ENCODE measurements at places on chromosomes 1 and 21.

DNA sequence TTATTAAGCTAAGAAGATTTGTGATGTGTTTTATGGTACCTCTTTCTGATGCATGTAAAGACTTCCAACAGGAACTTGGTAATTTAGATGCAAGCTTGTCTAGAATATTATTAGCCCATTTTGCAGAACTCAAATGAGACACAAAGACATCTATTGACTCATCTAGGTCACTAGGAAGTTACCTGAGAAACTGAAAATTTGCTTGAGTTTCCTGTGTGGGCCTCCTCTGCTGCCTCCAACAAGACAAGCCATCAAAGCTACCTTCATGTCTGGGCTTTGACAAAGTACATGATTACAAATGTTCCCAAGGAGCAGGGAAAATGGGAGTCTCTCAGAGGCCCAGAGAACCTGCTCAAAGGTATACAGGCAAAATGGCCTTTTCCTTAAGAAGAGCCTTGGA, 5.6 kb downstream of the RUNX1 start:
- DNase-seq: no peak

GRCh38 chr1:229253151-229253974, 17.5 kb upstream of the RAB4A start:
- no peak for DNase-seq

GRCh38 chr1:233884461-233885151, 19.9 kb upstream of the SLC35F3 start:
- DNase-seq: no peak

- DNase-seq: peak; percentile 10
Measured at GRCh38 chr1:157691285-157691920, 9.2 kb downstream of the FCRL3 start.

DNA sequence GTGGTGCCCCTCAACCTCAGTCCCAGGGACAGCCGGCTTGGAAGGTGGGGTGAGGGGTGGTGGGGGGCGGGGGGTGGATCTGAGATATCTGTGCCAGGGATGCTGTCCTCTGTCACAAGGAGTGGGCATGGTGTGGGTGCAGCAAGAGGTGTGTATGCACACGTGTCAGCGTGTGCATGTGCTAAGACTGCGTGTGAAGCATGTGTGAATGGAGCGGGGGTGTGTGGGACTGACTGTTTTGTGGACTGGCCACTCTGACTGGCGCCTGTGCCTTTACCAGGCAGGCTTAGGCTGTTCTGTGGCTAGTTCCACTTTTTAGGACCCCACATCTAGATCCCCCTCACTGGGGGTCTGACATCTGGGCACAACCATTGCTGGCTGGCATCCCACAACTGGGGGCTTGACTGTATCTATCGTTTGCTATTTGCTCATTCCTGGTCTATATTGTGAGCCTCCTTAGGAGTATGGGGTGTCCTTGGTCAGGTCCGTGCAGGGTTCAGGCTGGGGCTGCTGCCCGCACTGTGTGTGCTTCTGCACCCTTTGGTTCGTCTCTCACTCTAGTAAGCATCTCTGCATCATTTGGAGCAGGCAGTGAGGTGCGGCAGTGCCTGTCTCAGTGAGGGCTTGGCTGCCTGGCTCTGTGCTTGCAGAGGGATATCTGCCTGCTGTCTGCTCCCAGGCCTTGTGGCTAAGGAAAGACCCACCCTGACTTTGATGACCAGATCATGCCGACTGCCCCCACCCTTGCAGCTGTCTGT, 1.9 kb downstream of the AMPD2 start:
- no peak for DNase-seq

DNA sequence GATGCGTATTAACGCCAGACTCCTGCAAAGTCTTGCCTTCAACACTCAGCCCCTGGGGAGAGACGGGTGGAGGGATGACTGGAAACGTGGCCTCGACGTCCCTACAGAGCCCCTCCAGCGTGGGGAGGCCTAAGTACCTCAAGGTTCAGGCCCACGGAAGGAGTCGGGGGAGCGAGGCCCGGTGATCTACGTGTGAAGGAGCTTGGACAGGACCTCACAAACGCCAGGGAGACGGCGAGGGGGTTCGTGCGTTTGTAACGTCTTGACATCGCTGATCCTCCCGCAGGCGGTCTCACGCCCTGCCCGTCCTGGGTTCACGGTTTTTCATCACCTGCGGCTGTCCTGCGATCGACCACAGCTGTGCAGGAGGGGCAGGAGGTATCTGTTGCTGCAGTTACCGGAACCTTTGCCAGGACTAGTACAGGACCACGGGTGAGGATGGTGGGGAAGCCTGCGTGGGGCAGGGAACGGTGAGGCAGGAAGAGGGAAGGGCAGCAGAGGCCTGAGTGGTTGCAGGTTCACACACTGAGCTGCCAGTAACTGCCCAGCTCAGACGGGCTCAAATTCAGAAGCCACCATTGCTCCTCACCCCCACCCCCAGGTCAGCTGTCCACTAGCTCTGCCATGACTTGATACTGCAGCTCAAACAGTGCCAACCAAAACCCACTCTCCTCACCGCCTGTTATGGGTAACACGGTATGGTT, 889 bp upstream of the CCNL2 start:
- no peak for DNase-seq

DNA sequence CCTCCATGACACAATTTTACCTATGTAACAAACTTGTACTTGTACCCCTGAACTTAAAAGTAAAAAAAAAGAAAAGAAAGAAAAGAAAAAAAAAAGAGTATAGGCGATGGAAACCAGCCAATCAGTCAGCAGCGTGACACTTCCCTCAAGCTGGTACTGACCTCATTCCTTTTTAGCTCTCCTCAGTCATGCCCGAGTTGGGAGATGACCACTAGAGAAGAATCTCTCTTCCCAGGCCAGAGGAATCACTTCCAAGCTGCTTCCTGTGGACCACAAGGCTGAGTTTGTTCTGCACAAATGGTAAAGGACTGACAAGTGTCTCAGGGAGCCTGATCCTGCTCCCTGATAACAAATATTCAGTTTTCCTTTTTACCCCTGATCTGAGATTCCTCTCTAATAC, 313.5 kb upstream of the ESRRG start:
- DNase-seq: no peak

DNA sequence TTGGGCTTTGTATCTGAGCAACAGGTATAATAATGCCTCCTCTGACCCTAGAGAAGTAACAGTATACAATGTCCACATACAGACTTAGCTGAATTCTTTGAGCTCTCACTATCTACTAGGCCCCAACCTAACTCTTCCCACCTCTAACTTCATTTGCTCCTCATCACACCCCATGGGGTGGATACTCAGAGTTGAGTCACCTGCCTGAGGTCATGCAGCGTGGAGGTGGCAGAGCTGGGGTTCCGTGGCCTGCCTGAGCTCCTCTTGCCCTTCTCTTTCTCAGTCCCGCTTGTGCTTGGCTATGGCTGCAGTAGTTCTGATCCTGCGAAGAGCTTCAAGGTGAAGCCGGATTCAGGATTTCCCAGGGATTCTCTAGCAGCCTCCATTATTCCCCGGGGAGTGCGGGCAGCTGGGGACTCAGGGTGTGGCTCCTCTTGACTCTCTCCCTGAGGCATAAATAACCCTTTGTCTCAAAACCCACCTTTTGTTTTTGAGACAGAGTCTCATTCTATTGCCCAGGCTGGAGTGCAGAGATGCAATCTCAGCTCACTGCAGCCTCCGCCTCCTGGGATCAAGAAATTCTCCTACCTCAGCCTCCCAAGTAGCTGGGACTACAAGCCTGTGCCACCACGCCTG, 29.9 kb upstream of the ACTL8 start:
- DNase-seq: no peak

- no peak for DNase-seq
Measured at GRCh38 chr21:16195538-16195910, 465.7 kb downstream of the USP25 start.

DNA sequence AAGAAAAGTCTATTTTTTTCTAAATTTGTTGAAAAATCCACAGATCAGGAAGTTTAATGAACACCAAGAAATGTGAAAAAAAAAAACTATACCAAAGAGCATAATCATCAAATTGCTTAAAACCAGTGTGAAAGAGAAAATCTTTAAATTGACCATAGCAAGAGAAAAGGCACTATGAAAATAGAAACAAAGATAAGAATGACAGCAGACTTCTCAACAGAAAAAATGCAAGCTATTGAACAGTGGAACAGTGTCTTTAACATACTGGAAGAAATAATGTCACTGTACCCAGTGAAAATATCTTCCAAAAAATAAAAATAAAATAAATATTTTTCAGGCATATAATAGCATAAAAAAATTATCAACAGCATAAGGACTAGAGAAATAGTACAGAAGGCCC, 243.0 kb upstream of the GJB5 start:
- DNase-seq: no peak

DNA sequence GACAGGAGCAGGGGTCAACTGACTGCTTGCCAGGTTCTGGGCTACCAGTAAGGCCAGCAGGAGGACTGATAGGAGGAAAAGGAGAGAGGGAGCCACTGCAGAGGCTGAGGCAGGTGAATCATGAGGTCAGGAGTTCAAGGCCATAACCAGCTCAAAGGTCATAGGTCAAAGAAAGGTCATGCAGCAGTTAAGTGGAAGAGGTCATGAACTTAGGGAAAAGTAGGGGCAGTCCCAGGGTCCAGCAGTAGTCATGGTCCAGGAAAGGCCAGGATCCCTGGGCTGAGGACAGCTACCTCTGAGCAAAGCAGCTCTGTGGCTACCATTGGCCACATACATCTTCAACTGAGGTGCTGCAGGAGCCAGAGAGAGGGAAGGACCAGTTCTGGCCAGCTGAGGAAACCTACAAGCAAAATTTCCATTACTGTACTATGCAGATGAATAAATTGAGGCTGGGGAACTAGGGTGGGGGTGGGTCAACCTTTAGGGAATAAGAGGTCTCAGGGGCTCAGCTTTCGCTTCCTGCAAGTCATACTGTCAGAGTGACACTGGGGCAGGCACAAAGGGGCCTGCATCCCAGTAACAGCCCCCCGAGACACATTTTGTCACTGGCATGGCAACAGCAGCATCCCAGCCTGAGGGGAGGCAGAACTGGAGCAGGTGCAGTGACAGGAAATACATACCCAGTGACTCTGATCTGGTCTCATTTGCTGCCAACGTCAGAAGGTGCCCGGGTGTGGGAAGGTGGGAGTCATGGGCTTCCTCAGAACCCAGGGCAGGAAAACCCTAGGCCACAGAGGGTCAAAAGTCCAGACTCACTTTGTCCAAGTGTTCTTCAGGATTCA, 5.2 kb upstream of the INPP5B start:
- DNase-seq: no peak

- DNase-seq: no peak
Measured at GRCh38 chr1:47997289-47998200, at the start of gene TRABD2B. Gene TRABD2B, minus strand, starts transcription at chr1:47997385.

- no peak for DNase-seq
Measured at GRCh38 chr1:92087542-92087941, 7.4 kb downstream of the BTBD8 start.

DNA sequence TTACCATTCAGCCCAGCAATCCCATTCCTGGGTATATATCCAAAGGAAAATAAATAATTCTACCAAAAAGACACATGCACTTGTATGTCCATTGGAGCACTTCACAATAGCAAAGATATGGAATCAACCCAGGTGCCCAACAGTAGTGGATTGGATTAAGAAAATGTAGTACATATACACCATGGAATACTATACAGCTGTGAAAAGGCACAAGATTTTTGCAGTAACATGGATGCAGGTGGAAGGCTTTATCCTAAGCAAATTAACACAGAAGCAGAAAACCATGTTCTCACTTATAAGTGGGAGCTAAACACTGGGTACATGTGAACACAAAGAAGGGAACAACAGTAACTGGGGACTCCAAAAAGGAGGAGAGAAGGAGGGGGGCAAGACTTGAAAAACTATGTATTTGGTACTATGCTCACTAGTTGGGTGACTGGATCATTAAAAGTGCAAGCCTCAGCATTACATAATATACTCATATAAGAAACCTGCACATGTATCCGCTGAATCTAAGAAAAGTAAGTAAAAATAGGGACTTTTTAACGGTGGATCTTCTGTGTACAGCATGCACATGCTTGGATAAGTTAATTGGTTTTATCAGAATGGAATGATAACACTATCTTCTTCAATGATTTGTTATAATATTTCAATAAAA, 3.9 kb upstream of the SHCBP1L start:
- no peak for DNase-seq

DNA sequence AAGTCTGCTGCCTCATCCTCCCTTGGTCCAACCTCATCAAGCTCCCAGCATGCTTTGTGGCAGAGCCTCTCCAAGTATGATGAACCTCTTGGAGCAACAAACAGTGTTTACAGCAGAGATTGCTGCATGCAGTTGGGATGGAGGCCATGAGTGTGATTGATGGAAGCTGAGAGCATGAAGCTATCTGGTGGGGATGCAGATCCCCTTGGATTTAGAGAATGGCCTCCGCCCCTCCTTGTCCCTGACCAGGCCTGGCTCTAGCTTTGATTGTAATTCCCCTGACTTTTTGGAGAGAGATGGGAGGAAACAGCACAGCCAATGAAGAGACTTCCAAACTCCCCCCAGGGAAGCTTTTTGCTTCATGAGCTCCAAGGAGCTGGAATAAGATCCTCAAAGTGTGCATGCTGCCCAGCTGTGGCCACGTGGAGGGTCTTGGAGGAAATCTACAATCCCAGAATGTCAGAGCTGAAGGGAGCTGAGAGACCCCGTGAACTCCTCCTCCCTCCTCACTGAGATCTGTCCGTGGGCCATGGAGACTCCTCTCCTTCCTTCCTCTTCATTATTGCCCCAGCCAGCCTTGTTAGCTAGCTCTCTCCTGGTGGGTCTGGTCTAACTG, 165.3 kb upstream of the USP24 start:
- no peak for DNase-seq

DNA sequence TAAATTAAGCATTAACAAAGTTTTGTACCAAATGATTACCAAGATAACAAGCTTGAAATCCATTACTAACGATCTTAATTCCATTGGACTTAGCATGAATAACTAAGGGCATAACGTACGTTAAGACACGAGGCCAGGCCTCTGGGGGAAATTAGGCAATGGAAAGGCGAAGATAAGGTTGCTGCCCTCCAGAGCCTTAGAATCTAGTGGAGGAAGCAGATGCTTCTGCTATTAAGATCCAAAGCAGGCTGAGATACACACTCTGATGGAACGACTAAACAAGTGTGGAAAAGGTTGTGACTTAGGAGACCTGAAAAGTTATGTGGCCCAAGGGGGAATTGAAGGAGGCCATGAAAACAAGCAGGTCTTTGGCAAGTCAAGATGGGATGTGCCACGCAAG, 6.0 kb downstream of the AKNAD1 start:
- no peak for DNase-seq

DNA sequence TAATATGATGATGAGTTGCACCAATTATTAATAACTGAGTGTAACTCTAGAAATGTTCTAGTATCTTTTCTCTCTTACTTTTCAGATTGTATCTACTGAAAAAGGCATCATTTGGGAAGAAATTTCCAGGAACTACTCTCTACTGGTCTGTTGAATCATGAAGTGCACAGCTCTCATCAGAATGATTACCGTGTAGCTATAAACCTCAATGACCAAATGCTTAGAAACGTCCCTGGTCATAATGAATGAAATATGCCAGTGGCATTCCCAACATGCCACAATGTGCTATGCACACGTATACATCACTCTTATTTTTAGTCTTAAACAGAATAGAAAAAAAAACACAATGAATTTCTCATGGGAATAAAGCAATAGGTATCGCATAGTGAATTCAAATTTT, 534.3 kb upstream of the OLFM3 start:
- DNase-seq: no peak

- DNase-seq: no peak
Measured at GRCh38 chr1:160950657-160951056, 4.0 kb downstream of the ITLN2 start.

GRCh38 chr1:202216691-202217090, 23.1 kb downstream of the LGR6 start:
- DNase-seq: no peak
